ENCODE measurements at places on chromosomes 3 and 15.

DNA sequence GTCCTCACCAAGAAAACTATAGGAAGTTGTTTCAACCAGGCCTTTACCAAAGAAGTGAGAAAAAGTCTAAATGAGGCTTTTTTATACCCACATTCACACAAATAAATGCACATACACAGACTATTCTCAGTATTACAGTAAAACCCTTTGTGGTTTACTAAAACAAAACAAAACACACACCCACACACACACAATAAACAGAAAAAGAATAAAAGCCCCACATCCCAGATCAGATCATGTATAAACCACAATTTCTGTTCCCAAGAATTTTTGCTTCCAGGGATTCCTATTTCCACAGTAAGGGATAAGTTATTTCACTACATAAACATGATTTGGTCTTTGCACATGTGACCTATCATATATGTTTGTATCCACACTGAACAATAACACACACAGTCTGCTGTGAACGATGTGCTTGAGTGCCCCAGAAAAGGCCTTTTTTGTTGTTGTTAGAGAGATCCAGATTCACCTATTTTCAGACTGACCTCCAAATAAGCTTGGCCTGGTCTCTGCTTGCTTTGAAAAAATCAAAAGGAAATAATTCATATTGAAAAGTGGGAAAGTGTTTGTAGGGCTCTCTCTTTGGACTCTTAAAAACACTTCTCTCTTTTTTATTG lies 283.4 kb upstream of the ATP11B start:
- DNase-seq: no peak

- DNase-seq: no peak
These were observed 14.3 kb upstream of the ABHD5 start for GRCh38 chr3:43676441-43676840.

DNA sequence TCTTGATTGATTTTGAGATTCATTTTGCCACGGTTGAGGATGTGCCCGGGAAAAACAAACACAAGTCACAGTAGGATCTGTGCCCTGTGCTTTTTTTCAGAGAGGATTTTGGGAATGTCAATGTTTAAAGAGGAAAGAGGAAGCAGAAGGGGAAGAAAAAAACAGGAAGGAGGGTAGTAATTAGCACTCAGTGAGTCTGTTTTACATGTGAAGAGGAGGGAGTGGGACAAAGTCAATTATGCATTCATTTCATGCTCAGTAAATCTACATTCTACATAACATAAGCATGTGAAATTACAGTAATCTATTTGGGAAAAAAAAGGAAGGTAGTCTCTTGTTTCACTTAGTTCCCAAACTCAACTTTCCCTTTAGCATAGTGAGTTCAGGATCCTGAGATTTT lies 18.3 kb upstream of the CD200 start:
- DNase-seq: no peak

DNA sequence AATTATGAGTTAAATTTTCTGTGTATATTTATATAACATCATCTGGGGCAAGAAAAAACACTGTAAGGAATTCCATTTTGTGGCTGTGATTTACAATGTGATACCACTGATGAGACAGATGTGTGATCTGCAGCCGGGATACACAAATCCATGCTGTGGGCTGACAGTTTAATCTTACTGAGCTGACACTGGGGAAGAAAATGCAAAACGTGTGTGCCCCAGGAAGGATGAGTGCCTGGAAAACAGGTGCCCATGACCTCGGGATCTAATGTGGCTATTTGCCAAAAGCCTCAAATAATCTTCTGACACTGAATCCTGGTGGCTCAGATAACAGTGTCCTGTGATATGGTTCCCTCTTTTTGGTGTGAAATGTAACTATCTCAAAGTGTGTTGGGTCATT lies 10.5 kb downstream of the MYRIP start:
- peak; percentile 19 for DNase-seq

- no peak for DNase-seq
These were observed 18.7 kb upstream of the BCL2A1 start for GRCh38 chr15:79989682-79990081.

DNA sequence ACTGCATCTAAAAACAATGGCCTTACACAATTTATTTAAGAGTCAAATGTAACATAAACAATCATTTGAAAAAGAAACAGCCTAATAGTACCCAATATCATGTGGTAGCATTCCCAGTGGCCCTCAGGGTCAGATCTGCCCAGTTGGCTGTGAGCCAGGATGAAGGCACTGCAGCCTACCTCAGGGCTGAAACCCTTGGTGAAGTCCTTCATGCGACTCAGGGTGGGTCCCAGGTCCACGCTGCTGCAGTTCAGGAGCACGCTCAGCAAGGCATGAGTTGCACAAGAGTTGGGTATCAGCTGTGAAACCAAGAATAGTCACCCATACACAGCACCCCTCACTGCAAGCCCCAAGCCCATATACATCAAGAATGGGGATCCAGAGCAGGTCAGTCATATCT lies 37.1 kb downstream of the SEMA3G start:
- no peak for DNase-seq

DNA sequence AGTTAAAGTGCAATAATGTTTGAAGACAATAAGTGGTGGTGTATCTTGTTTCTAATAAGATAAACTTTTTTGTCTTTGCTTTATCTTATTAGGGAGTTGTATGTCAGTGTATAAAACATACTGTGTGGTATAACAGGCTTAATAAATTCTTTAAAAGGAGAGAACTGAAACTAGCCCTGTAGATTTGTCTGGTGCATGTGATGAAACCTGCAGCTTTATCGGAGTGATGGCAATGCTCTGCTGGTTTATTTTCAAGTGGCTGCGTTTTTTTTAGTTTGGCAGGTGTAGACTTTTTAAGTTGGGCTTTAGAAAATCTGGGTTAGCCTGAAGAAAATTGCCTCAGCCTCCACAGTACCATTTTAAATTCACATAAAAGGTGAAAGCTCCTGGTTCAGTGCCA lies 2.7 kb downstream of the RPL15 start:
- no peak for DNase-seq

DNA sequence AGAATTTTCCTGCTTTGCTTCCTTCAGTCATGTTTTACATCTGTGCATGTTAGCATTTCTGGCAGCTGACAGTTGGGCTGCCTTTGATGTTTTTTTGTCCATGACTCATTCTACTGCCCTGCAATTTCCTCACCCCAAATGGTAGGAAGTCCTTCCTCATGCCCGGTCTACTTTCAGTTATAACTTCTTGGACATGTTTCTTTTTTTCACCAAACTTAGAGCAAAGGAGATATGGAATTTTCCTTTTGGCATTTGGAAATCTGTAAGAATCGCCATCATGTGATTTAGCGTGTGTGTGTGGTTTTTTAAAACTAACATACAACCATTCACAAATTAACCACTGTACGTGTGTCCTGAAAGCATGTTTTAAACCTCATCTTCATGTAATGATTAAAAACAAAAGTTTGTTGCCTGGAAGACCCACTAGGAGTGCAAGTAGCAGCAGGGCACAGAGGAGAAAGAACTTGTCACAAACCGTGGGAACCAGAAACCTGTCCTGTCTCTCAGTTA lies 430.7 kb upstream of the CFAP20DC start:
- DNase-seq: no peak

GRCh38 chr15:62850318-62850717 lies 192.2 kb upstream of the TPM1 start:
- no peak for DNase-seq

DNA sequence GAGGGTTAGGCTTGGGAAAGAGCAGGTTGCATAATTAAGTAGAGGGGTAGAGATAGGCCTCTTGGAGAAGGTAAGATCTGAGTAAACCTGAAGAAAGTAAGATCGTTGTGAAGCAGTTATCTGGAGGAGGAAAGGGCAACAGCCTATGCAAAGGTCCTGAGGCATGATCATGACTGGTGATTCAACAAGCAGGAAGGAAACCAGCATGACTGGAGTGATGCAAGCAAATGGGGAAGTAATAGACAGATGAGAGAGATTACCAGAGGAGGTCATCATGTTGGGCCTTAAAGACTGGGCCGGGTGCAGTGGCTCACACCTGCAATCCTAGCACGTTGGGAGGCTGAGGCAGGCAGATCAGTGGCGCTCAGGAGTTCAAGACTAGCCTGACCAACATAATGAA lies 360.2 kb downstream of the EPHB1 start:
- DNase-seq: no peak

DNA sequence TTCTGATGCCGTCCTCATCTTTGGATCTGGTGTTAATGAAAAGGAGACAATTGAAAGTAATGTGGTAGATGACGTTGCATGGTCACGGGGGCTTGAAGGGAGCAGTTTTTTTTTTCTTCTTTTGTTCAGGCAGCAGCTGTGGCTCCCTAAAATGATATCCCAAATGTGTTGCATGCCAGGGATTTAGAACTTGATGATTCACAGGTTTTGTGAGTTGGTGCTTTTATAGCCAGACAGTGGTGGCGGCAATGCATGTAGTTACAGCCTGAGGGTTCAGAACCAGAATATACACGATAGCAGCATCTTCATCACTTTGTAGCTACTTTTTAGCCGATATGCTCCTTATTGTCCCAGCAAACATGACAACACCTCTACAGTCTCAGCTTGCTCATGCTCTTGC lies 133.4 kb downstream of the CHST2 start:
- no peak for DNase-seq

DNA sequence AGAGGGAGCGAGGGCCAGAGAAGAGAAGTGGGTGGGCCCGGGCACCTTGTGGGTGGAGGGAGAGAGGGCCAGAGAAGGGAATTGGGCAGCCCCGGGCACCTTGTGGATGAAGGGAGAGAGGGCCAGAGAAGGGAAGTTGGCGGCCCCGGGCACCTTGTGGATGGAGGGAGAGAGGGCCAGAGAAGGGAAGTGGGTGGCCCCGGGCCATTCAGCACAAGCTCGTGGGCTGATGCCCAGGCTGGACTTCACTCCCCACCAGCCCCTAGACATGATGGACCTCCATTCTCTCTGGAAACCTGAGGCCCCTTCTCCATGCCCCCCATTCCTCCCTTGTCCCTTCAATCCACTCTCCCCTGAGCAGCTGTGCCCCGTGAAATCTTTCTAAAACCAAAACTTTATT lies 15.8 kb downstream of the DUSP7 start:
- no peak for DNase-seq

- DNase-seq: no peak
These were observed 108.8 kb upstream of the SAMMSON start for GRCh38 chr3:69890691-69891090.

DNA sequence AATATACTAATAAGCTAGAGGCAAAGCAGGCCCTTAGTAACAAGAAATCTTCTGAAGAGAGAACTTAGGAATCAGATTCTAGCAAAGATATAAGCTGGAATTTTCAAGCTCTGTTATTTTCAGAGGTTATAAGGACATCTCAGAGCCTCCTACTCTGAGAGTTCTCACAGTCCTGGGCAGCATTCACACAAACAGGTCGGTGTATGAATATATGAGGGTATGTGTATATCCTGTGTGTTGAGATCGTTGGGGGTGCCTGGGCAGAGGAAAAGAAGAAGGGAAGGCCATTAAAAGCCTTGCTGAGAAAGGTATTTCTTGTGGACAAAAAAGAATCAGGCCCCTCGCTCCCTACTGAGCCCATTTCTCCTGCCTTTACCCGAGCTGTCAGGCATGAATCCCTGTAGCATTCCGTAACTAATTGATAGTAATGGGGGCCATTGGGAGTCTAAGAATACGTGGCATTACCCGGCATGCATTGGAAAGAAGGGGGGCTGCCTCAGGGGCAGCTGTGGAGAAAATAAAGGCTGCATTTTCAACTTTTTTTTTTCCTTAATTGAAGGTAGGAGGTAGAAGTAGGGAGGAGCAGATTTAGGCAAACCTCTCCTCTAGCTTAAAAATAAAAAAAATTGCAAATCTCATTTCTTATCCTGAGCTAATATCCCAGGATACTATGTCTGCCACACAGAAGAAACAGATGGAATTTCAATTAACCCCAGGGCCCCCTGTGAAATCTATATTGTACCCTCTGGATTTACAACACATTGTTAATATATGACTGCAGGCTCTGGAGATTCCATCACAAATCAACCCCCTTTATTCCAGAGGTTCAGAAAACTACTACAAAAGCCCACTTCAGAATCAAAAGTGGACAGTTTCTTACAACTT lies 103.8 kb downstream of the GTPBP8 start:
- DNase-seq: peak; percentile 46

- DNase-seq: peak; percentile 87
These were observed 844 bp upstream of the PFN2 start for GRCh38 chr3:149971403-149972075.

DNA sequence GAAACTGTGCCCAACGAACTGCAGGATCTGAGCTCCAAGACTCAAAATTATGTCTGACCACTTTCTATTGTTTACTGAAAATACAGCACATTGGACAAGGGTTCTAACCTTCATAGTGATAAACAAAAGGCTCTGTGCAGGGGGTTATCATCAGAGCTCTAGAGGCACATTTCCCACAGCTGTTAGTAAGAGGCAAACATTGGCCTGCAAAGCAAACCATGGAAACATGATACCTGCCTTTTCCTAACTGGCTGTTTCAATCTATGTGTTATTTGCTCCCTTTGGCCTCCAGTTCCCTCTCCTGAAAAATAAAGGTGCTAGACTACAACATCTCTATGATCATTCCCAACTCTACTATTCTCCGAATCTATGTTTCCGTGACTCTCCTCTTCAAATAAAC lies 159.7 kb upstream of the ARHGEF26 start:
- DNase-seq: peak; percentile 18

DNA sequence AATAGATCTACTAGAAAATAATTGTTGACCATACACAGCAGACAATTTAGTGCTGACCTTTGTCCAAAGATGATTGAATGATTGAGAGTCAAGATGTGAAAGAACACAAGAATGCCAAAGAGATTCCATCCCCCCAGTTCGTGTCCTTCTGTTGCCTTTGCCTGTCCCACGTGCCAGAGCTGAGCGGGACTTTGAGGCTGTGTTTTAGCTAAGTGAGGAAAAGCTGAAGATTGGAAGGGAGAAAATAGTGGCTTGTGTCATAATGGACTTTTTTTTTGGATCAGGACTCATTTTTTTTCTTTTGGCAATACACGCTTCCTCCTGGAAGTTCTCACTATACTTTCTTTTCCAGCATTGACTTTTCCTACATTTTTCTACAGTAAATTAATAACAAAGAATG lies 206.6 kb upstream of the MDFIC2 start:
- DNase-seq: no peak

- DNase-seq: no peak
These were observed 78.2 kb downstream of the TM4SF4 start for GRCh38 chr3:149552700-149553099.

DNA sequence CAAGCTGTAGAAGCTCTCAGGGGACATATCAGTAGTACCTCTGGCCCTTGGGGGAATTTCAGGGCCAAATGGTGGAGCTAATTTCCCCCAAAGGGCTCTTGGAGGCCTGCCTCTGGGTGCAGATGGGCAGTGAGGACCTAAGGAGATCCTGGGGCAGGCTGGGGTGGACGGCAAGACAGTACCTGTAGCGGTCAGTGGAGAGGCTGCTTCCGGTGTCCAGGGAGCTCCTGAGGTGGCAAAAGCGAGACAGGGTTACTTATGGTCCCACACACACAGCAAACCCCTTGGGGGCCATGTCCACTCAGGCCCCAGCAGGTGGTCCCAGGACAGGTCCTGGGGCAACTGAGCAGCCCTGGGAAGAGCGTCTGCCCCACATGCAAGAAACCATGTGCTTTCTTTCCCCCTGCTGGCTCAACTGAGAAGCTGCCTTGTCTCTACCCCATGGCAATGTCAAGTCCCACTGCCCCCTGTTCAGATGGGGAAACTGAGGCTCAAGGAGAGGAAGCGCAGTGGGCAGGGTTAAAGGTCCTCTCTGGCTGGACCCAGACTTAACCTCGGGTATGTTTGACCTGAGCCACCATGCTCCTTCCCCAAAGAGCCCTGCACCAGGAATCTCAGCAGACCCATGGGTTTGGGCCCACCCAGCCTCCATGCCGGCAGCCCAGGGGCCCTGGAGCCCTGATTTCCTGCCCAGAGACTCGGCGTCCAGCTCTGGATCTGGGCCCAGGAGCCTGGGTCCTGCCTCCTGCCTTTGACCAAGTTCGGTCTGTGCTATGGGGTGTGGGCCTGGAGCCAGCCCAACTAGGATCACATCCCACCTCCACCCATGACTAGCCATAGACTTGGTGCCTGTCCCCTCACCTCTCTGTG lies 25.7 kb downstream of the IQSEC1 start:
- DNase-seq: no peak
